Right forelimb (tissue), 1 donor: ENCODE measurements at places on chromosomes 6 and 20.
A peak's percentile ranks its signal among the peaks of the same experiment; 100 is the strongest.

DNA sequence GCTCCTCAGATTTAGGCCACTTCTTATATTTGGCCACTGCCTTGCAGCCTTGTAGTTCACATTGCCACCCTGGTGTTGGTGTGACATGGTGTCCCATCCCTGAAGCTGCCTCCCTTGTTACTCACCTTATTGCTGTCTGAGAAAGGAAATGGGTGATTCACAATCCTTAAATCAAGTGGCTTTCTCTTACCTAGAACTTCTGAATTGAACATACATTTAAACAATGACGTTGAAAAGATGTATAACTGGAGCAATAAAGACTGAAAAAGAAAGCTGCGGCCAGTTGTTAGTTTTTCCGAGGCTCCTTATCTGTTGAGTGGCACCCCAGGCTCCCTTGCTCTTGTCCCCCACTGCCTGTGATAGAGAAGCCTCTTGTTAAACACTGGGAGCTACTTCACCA, 28.8 kb upstream of the GNRH2 start:
- no peak for DNase-seq

DNA sequence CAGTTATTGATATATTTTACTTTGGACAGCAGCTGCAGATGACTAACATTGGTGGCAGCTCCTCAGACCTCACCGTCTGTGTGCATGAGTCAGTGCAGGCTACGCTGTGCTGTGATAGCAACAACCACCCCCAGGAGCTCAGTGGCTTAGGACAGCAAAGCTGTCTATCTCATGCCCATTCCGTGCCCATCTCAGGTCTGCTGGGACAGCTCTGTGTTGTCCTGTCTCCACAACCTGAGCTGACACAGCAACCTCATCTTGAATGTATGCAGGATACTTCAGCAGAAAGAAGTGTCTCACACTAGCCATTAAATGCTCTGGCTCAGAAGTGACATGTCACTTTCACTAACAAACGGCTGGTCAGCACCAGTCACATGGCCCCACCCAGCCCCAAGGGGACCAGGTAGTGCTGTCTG, 47.7 kb downstream of the BANF2 start:
- no peak for DNase-seq

GRCh38 chr6:2450546-2450945, 205.1 kb upstream of the GMDS start:
- DNase-seq, result no peak

DNA sequence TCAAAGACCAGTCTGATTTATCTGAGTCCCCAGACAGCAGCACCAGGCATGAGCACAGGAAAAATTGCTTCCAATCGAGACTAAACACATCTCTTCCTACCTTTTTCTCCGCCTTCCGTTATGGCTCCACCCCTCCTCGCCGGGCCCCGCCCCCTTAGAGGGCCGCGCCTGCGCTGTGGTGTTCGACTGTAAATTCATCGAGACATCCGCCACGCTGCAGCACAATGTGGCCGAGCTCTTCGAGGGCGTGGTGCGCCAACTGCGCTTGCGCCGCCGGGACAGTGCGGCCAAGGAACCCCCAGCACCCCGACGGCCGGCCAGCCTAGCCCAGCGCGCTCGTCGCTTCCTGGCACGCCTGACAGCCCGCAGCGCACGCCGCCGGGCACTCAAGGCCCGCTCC, 8.9 kb downstream of the REM1 start:
- peak; percentile 75 for DNase-seq

DNA sequence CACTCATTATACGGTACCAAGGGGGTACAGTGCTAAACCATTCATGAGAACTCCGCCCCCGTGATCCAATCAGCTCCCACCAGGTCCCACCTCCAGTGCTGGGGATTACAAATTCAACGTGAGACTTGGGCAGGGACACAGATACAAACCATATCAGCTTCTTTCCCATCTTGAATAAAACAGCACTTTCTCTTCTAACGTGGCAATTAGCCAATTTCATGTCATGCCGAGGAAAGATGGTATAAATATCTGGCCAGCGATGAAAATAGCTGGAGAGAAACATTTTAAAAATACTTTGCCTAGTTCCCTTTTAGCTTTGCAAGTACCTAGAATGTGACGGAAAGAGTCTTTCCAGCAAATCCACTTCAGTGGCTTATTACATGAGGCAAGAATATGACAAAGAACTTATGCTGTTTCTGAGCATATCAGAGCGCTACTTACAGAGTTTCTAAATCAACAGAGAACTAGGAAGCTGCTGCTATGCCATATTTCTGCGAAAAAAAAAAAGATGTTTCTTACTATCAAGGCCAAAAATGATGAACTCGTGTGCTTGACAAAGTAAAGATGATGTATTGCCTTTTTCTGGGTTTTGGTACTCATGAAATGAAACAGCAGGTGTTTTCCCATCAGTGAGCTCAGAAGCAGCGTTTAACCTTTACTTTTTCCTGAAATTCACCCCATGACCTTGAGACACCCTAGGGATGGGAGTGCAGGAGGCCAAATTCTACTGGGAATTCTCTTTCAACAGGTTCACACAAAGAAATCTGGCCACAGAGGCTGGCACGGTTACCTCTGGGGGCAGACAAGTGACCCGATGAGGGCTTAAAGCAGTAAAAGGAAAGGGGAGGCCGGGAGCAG, 37.9 kb downstream of the AGPAT4 start:
- no peak for DNase-seq

DNA sequence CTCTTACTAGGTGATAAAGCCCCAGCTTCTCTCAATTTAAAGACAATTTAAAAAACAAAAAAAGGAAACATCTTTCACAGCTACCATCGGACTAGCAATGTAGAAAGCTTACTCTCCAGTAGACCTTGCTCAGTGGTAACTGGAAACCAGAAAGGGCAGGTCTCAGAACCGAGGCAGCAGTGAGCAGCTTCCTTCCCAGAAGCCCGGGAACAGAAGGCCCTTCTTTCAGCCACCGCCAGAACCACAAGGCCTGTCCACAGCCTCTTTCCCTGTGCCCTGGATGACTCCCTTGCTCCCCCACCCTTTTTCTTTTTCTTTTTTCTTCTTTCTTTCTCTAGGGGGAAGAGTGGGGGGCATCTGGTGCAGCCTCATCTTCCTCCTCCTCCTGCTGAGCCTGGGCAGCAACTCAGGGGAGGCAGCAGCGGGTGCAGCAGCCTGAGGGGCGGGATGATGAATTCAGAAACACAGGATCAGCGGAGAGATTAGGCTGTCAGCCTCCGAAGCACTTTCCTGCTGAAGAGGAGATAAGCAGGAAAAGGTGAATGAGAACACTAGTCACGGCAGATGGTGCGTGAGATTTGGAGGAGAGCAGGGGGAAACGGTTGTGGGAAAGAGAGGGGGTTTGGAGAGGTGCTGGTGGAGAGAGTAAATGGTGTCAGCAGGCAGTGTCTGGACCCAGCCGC, 158.5 kb downstream of the ID4 start:
- DNase-seq, result no peak

DNA sequence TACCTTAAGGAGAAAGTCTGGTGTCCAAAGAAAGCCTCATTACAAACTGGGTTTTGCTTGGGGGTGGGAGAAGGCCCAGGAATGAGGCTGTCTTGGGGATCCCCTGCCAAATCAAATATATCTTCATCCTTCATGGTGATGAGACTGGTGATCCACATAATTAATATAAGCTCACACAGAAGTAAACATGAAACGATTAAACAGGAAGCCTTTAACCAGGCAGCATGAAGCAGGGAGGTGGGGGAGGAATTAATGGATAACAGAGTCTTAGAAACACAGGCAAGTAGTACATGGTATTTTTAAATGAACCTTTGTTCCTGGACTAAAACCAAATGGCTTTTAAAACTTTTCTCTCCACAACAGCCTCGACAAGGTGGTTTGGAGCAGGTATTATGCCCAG, 437.5 kb downstream of the TFAP2A start:
- no peak for DNase-seq

DNA sequence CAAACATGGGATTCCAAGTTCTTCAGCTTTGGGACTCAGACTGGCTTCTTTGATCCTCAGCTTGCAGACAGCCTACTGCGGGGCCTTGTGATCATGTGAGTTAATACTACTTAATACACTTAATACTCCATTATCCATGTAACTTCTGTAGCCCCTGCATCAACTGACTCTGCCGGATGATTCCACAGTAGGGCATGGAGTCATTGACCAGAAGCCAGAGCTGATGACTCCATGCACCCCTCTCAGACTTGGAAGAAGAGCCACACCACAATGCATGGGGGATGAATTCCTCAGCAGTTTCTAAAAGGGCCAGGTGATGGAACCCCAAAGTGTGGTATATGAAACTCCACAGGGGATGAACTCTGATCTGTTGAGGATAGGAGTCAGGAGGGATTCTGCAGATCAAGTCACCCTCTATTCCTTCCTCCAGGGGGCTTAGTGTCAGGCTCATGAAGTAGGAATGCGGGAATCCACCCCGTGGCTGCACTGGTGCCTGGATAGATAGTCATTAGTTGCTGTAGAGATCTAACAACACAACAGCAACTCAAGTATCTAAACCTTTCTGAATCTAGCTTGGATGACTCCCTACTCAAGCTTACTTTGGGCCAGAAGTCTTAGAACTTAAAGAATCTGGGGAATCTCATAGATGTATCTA, 70.2 kb downstream of the GPR6 start:
- DNase-seq, result no peak
